Activated CD4-positive, alpha-beta T cell treated with anti-CD3 and anti-CD28 coated beads for 1 hour (primary cell): ENCODE measurements at places on chromosomes 13 and 19.

- DNase-seq, result no peak
These were observed 83.3 kb downstream of the KLF5 start for GRCh38 chr13:73142071-73142470.

GRCh38 chr13:99434258-99434788 lies 66.9 kb upstream of the TM9SF2 start:
- peak; percentile 72 for DNase-seq

DNA sequence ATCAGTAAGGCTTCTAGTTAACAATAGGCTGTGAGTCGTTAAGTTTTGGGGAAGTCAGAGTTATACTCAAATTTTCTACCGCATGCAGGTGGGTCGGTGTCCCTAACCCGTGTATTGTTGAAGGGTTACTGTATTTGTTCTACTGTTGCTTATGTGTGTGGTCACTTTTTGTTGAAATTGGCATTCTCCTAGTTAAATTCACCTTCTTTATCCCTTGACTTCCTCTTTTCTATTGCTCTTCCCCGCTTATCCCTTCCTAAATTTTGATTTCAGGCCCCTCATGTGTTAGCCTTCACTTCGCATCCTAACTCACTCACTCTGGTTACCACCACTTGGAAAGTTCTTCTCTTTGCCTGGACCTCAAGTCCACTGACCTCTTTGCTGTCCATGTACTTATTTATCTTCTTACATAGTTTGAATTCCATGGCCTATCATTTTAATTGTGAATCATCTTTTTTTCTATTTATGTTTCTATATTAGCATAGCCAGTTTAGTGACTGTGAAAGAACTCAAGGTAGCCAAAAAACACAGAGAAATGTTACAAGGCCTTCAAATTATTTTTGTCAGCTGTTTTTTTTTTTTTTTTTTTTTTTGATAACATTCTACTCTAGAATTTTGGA lies 52.9 kb downstream of the NDFIP2 start:
- DNase-seq, result no peak

DNA sequence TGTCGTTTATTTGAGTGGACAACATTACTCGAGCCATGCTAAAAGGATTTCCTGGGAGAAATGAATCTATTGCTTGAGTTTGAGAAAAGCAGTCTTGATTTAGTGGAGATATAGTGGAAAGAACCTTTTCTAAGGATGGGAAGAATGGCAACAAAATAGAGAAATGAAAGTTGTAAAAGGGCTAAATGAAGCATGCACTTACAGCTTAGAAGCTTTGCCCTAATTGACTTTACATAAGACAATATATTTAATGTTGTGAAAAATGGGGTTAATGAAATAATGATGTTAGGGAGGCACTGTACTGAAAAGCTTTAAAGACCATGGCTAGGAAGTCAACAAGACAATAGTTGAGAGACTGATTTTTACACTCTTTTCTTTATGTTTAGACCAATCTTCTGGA lies 35.4 kb downstream of the SLC10A2 start:
- DNase-seq, result no peak

GRCh38 chr13:24233351-24233901 lies 72.9 kb downstream of the SPATA13 start:
- no peak for DNase-seq

GRCh38 chr13:66489172-66489571 lies 741.0 kb downstream of the PCDH9 start:
- DNase-seq, result no peak

GRCh38 chr13:31172001-31172400 lies 10.3 kb upstream of the HSPH1 start:
- DNase-seq, result no peak

- DNase-seq, result no peak
These were observed 28.4 kb downstream of the MCF2L start for GRCh38 chr13:112997188-112998130.

- no peak for DNase-seq
These were observed 13.4 kb downstream of the ZNF20 start for GRCh38 chr19:12126707-12127106.

GRCh38 chr19:22532388-22533300 lies 101.5 kb upstream of the ZNF492 start:
- DNase-seq, result no peak

- DNase-seq, result no peak
These were observed 1279.8 kb upstream of the PCDH9 start for GRCh38 chr13:68509734-68510621.

DNA sequence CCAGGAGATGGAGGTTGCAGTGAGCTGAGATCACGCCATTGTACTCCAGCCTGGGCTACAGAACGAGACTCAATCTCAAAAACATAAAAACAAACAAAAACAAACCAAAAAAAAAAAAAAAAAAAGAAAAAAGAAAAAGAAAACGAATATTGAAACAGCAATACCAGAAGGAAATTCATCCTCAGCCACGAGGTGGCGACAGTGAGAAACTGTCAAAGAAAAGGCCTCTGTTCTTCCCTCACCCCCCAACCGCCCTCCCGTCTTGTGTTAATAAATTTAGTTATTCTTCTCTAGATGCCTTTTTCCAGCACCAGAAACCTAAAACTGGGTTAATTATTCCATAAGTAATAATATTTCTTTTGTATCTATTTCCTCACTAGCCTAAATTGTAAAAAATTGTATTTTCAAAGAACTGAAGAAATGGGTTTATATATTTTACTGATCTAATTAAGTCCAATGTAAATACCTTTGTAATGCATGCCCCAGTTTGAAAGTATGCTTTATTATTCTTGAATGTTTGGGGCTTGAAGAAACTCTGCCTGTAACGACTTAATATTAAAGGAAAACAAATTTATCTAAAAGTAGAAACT lies 38.6 kb downstream of the LIG4 start:
- peak; percentile 25 for DNase-seq

GRCh38 chr13:50543141-50543540 lies 300.4 kb downstream of the DLEU7 start:
- no peak for DNase-seq

DNA sequence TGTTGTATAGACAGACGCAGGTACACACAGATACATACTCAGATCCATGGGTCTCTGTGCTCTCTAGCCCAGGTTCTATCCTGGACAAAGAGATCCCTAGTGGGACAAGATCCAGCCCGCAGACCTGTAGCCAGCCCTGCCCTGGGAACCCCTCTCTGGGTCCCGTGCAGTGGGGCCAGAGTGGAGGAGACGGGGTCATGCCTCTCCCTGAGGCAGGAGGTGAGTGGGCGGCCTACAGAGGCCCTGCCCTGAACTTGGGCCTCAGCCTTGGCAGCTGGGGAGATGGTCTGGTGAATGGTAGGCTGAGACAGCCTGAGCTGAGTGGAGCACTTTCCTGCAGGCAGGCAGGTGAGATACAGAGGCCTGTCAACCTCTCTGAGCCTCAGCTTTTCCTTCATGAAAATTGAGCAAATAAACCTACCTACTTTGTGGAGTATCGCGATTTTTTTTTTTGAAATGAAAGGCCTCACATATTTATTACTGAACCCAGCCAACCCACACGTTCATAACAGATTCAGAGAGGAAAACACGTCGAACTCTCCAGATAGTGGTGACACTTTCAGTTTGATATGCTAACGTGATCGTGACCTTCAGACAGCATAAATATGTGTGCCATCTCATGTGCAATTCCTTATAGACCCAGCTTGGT lies 3.4 kb upstream of the JUND start:
- DNase-seq, result no peak

- DNase-seq, result no peak
These were observed 2.0 kb downstream of the PTH2 start for GRCh38 chr19:49421039-49421877.

DNA sequence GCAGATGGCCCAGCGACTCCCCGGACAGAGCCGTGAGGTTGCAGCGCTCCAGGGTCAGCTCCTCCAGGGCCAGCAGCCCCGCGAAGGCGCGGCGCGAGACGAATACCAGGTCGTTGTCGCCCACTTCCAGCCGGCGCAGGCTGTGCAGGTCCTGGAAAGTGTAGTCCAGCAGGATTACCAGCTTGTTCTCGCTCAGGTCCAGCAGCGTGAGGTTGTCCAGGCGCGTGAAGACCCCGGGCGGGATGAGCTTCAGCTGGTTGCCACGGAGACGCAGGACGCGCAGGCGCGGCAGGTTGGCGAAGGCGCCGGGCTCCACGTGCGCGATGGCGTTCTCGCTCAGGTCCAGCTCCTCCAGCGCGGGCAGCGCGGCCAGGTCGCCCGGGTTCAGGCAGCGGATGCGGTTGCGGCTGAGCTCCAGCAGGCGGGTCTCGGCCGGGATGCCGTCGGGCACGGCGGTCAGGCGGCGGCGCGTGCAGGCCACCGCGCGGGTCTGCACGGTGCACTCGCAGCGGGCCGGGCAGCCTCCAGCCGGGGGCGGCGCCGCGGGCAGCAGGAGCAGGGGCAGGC lies 9.3 kb upstream of the PEAK3 start:
- DNase-seq, result no peak

DNA sequence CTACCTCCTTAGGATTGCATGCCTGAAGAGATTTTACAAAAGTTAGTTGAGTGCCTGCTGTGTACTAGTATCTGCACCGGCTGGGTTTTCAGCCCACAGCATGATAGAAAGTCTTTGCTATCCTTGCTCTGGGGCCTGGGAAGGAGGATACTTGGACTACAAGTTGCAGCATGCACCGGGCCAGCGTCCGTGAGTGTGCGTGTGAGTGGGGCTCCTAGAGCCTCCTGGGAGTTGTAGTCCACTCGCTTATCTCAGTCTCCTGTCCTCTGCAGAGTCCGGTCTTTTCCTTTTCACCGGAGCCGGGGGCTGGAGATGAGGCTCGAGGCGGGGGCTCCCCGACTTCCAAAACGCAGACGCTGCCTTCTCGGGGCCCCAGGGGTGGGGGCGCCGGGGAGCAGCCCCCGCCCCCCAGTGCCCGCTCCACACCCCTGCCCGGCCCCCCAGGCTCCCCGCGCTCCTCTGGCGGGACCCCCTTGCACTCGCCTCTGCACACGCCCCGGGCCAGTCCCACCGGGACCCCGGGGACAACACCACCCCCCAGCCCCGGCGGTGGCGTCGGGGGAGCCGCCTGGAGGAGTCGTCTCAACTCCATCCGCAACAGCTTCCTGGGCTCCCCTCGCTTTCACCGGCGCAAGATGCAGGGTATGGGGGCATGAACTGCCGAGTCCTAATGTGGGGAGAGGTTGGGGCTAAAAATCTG lies 20.6 kb downstream of the BRSK1 start:
- DNase-seq, result no peak

- no peak for DNase-seq
These were observed 61.8 kb upstream of the KCTD15 start for GRCh38 chr19:33734913-33735312.

DNA sequence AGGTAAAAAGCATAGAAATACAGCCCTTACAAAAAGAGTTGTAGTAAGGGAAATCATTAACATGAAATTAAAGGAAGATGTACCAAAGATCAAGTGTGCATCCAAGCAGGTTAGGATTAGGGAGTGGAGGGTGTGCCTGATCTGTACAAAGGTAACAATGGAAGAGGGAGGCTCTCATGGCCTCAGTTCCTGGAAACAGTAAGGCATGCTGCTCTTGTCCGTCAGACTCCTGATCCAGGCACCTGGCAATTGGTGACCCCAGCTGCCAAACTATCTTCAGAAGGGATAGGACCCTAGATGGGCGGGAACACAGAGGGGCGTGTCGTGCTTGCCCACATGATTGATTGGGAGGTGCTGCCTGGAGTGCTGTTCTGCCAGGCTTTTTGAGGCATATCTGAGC lies 4.5 kb downstream of the TEX26 start:
- no peak for DNase-seq

DNA sequence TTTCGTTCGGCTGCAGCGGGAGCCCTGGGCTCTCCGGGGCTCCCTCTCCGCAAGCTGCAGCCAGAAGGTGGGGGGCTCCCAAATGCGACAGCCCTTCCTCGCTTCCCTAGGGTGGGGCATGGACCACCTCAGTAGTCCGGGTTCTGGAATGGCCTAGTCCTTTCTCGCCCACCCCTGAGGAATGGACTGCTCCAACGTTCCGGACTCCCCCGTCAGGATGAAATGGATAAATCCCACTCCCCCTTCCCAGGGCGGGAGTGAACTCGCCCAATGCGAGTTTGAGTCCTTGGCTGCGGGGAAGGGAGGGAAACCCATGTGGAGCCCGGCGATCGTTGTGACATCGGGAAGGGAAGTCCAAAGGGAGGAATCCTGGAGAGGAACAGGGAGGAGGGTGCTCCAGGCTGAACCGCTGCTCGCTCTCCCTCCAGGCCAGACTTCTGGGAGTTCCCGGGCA lies 5.5 kb downstream of the HRC start:
- no peak for DNase-seq

DNA sequence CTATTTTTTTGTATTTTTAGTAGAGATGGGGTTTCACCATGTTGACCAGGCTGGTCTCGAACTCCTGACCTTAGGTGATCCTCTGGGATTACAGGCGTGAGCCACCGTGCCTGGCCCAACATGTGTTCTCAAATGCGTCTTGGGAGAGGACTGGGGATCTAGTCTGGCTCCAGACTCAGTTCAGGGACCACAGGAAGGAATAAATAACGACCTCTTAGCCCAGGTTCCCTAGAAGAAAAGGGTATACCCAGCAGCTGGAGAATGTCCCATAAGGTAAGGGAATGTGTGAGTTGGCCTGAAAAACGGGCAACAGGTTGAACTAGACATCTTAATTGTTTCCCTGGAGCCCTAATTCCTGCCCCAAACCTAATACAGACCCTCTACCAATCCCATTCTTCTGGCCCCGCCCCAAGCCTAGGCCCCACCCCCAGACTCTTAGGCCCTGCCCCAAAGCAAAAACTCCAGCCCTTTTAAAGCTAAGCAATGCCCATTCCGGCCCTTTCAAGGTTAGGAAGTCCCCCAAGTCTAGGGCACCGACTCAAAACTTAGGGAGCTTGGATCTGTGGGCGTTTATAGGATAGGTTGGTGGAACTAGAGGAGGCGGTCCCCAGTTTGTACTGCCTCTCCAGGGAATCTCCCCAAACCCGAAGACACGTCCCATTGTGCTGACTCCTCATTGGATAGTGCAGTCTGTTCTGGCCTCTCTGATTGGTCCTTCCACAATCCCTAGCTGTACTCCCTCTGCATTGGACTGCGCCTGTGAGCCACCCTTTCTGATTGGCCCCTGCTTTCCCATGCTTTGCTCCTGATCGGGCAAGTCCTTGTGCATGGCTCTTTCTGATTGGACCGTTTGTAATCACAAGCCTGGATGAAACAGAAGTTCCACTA lies 5.4 kb upstream of the LRFN1 start:
- no peak for DNase-seq

DNA sequence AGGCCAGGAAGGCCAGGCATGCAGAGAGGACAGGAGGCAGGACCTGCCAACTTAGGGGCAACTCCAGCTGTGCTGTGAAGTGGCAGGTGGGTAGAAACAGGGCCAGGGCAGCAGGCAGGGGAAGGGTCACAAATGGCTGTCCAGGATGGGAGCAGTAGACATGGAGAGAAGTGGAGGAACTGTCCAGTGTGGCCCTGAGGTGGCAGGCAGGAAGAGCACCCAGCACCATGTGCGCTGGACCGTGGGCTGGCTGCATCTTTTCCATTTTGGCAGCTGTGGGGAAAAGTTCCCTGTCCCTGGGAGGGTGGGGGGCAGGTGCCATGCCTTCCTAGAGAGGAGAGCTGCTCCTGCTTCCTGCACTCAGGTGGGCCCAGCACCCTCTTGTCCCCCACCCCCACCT lies 13.8 kb downstream of the DEDD2 start:
- no peak for DNase-seq
